Activated CD8-positive, alpha-beta memory T cell treated with anti-CD3 and anti-CD28 coated beads for 24 hours (primary cell): ENCODE measurements at places on chromosomes 2 and 18.

GRCh38 chr2:216984937-216985336 is 125.1 kb upstream of the TNP1 start:
- no peak for DNase-seq

- no peak for DNase-seq
Observed at GRCh38 chr18:63757541-63757940, 17.7 kb upstream of the SERPINB7 start.

DNA sequence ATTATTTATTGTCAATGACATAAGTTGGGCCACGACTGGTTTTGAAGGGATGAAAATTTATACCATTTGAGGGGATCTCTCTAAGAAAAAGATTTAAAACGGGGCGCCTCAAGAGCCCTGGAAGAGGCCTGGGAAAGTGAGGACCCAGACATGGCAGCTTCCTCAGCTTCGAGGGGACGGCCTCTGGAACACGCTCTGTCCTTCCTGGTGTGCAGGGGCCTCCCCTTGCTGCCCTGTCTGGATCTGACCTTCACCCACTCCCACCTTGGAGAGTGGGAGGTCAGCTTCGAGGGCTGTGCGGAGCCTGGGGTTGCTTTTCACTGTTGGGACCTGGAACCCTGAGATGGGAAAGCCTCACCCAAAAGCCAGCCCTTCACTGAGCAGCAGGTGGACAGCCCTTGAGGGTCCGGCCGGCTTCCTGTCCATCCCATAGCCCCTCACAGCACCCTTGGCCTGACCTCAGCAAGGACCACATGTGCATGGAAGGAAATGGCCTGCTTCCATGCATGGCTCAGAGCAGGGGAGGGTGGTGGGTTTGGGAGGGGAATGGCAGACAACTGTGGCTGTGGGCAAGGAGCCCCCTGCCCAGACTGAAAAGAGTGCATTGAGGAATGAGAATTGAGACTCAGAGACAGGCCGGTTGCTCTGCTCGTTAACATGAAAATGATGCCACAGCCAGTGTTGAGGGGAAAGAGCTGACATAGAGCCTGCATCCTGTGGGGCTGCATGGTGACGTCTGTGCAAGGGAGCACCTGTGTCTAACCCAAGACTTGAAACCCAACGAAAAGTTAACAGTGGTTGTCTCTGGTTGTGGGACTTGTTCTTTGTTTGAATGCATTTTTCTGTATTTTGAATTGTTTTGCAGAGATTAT is 16.3 kb downstream of the FBLN7 start:
- DNase-seq: peak; percentile 60

DNA sequence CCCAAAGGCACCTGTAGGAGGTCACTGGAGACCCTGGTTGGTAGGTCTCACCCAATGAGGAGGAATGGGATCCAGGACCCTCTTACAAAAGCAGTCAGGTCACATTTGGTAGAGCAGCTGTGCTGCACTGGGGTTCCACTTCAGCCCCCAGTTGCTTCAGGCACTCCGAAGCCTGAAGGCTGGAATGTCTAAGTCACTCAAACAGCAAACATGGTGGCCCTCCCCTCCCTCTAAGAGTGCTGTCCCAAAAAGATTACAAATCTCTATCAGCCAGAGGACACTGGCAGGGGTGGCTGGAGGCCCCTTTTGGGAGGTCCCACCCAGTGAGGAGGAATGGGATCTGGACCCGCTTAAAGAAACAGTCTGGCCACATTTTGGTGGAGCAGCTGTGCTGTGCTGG is 17.7 kb downstream of the MSTN start:
- no peak for DNase-seq

DNA sequence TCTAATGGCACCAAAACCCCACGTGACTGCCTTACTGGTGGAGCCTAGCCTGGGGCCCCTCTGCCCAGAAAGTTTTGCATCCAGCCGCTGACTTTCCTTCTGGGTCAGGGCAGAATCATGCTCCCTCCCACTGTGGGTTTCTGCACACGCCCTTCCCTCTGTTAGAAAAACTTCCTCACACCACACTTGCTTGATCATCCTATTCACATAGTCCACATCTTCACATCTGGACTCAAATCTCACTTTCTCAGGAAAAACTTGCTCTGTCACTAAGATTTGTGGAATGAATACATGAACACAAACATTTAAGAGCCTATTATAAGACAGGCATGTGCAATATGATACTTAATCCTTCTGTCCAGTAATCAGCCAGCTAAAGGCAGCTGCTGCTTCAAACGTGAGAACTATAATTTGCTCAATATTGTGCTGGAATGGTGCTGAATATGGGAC is 274.7 kb downstream of the RND3 start:
- no peak for DNase-seq

- DNase-seq: no peak
Observed at GRCh38 chr2:207698301-207698700, 13.1 kb upstream of the CCNYL1 start.

GRCh38 chr2:88398180-88398579 is 54.3 kb downstream of the FOXI3 start:
- DNase-seq: no peak

GRCh38 chr2:217282531-217282930 is 422.7 kb upstream of the TNP1 start:
- no peak for DNase-seq
